CD4-positive, alpha-beta T cell (primary cell): ENCODE measurements at places on chromosomes 7 and 10.

- DNase-seq = no peak
Measured at GRCh38 chr10:77890097-77890496, 36.5 kb downstream of the DLG5 start.

- DNase-seq = no peak
Measured at GRCh38 chr7:35797311-35797710, 3.5 kb upstream of the SEPTIN7 start.

GRCh38 chr7:138713191-138713590 is 12.0 kb upstream of the SVOPL start:
- peak; percentile 30 for DNase-seq

GRCh38 chr10:55098452-55098851 is 297.4 kb upstream of the PCDH15 start:
- DNase-seq = no peak

DNA sequence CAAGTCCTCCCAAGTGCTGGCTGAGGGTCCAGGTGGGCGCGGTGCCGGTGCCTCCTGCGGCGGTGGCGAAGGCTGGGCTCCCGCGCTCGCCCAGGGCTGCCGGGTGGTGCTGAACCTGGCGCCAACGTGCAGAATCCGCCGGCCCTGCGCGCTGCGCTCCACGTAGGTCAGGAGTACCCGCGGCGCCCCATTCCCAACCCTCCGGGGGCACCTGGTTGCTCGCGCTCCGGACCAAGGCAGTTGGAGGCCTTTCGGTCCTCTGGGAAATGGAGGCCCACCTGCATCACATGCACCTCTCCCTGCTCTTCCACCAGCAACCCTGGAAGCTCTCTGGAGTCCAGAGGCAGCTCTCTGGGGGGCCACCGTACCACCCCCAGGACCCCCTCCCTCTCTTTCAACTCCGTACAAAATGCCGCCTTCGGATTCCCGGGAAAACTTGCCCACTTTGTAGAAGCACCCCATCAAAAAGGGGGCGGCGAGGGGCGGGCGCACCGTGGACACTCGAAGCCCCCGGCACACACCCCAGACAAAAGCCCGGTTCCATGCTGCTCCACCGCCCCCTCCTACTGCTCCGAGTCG is 745 bp downstream of the SLC16A9 start:
- no peak for DNase-seq

- no peak for DNase-seq
Measured at GRCh38 chr7:10930551-10930950, 43.1 kb upstream of the PHF14 start.

- DNase-seq = no peak
Measured at GRCh38 chr10:103184615-103185014, 8.5 kb downstream of the NT5C2 start.

GRCh38 chr7:36521911-36522310 is 132.2 kb downstream of the ANLN start:
- DNase-seq = no peak

DNA sequence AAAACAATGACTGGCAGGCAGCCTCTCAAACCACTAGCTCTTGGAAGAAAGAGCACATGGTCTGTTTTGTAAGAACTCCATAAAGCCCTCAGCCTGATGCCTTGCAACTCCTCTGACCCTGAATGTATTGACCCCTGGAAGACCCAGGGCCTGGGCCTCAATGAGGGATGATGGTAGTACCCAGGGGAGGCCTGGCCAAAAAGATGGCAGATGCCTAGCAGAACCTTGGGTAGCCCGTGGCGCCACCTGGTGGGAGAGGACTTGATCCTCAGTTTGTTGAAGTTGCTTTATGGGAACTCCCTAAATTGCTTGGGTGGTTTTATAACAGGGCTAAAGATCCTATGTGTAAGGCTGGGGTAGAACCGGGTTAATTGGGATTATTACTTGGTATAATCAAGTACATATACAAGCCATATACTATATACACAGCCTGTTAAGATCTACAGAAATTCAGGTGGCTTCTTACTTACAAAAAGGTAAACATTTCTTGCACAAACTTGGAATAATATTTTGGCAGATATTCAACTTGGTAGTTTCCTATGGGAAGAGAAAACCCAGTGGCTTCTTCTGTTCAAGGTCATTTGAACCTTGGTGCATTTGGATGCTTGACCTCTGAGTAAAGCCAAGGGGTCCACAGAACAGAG is 95.8 kb upstream of the CACUL1 start:
- peak; percentile 33 for DNase-seq

- DNase-seq = no peak
Measured at GRCh38 chr10:75972491-75973276, 541.3 kb downstream of the LRMDA start.

- no peak for DNase-seq
Measured at GRCh38 chr10:130790339-130790738, 521.2 kb downstream of the TCERG1L start.

- DNase-seq = no peak
Measured at GRCh38 chr10:35339942-35340341, 3.6 kb downstream of the CCNY start.

GRCh38 chr10:128017822-128018221 is 108.4 kb downstream of the MKI67 start:
- no peak for DNase-seq

DNA sequence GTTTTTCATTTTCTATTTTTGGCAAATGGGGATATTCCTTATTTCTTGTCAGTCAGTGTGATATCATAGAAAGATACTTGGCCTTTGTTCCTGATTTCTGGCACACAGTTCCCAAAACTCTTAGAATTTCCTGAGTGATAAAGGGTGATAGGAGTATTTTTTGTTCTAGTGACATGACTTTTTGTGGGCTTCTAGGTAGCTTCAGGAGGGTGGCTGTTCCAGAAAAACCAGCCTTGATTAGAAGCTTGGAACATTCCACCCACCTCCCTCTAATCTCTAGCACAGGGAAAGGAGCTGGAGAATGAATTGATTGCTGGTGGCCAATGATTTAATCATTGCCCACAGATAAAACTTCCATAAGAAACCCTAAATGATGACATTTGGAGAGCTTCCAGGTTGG is 17.2 kb upstream of the BPGM start:
- DNase-seq = no peak

DNA sequence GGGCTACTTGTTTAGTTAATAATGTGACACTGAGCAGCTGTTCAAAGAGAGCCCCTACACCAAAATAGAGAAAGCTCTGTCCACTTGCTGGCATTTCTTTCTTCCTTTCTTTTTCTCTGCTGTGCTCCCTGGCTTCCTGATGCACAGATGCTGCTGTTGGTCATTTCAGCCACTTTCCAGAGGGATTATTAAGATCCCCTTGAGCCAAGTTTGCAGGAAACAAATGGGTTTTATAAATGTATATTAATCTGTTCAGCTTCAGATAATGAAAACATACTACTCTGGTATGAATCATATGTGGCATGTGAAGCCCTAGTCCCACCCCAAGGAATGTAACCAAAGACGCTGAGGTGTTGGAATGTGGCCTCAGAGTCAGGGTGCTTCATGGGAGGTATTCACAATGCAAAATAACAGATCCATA is 638.2 kb upstream of the FZD8 start:
- no peak for DNase-seq

DNA sequence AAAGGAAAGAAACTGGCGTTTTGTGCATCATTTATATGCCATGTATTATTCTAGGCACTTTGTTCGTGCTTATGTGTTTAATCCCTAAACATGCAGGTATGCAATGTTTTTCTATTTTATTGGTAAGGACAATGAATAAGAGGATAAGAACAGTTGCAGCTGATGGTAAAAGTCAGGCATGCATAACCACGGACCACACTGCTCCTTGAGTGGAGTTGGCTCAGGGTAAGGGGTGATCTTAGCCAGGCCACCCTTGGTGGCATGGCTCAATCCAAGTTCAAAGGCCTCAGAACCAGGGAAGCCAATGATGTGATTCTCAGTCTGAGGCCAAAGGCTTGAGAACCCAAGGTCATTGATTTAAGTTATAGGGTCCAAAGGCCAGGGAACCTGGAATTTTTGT is 1068.1 kb downstream of the NRG3 start:
- DNase-seq = no peak

DNA sequence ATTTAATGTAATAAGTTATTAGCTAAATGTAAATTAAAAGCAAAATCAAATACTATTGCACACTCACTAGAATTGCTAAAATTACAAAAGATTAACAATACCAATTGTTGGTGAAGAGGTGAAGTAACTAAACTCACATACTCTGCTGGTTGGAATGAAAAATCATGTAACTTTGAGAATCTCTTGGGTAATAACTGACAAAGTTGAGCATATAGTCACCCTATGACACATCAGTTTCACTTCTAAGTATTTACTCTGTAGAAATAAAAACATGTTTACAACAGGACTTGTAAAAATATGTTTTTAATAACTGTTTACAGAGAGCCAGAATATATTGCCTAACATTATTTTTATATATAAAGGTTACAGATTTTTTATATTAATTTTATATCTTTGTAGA is 33.6 kb downstream of the CNTNAP2 start:
- DNase-seq = no peak

- no peak for DNase-seq
Measured at GRCh38 chr10:7832060-7832459, 13.8 kb downstream of the TAF3 start.

DNA sequence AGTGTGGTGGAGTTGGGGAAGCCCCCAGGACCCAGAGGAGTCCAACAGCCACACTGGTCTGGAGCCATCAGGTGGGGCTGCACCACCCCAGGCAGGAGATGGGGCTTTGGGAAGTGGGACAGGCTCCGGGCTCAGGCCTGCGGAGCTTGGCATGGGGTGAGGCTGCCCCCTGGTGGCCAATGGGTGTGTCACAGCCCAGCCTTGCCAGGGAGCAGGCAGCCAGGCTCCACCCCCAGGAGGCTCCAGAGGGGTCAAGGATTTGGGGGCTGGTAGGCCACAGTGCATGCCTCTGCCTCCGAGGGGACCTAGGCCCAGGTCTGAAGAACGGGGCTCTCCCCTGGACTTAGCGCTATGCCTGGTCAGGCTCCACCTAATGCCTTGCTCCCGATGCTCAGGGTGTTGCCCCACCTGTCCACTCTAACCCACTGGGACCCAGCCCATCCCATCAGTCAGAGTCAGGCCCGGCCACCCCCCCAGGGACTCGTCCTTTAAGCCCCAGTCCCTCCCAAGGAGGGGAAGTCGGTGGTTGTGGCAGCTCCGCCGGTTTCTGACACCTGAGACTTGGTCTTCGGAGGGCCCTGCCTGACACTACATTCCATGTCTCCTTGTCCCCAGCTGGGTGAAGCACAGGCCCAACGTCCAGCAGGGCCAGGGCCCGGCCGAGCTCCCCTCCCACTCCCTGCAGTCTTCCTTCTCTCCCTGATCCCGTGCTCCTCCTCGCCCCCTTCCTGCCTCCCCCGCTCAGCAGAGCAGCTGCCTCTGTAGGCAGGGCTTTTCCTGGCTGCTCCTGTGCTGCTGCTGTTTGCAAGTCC is 11.3 kb upstream of the SAMD8 start:
- DNase-seq = peak; percentile 73

- DNase-seq = no peak
Measured at GRCh38 chr10:100688201-100688600, 57.2 kb upstream of the PAX2 start.

GRCh38 chr10:49220031-49220430 is 31.8 kb upstream of the TMEM273 start:
- DNase-seq = no peak

- no peak for DNase-seq
Measured at GRCh38 chr10:35388197-35388596, 51.9 kb downstream of the CCNY start.

GRCh38 chr7:126185959-126186580 is 1066.7 kb downstream of the GRM8 start:
- no peak for DNase-seq

DNA sequence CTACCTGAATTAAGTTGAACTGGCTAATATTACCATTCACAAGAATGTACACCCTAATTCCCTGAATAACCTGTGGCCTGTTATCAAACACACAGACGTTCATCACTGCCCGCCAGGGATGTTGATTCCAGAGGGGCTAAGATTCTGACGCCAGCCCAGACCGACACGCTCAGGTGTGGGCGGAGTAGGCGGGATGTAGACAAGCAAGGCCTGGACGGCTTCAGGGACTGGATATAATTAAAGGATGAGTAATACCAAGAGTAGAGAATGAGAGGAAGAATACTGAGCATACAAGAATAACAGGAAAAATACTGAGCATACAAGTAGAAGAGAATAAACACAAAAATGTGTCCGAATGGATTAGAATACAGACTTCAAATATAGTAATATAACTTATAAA is 29.0 kb downstream of the CUBN start:
- no peak for DNase-seq

DNA sequence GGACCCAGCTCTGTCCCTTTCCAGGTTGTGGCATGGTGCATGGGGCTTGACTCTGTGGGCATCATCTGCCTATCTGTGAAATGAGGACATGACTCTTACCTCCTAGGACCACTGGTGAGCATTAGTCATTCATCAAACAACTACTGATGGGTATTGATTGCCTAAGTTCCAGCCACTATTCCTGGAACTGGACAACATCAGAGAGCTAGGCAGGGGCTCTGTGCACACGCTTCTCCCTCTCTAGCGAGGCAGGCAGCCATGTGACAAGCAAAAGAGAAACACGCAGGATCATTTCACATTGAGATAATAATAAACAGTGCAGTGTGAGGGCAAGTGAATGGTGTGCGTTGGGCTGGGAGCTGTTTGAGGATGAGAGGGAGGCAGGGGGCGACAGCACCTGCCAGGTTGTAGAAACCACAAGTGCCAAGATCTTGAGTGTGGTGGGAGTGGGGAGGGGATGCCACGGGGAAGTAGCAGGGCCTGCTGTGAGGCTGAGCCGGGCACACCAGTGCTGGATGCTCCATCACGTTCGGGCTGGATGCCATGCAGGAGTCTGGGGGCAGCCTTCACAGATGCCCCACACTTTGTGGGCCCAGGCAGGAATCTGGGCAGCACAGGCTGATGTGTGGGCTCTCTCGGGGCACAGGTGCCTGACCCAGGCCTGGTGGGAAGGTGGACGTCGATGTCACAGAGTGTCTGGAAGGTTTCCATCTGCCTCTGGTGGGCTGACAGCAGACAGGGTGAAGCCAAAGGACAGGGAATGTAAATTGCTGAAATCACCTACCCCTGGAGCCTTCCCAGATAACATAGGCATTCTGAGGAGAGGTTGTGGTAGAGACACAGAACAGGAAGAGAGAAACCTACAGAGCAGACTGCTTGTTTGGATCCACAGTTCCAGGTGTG is 405.5 kb downstream of the RPS24 start:
- no peak for DNase-seq

- no peak for DNase-seq
Measured at GRCh38 chr7:157621131-157621681, 284.4 kb downstream of the DNAJB6 start.

- DNase-seq = no peak
Measured at GRCh38 chr7:8189625-8190024, 72.3 kb downstream of the ICA1 start.

GRCh38 chr10:63585041-63585440 is 63.8 kb downstream of the REEP3 start:
- no peak for DNase-seq

GRCh38 chr10:86366033-86366901 is at the start of gene GRID1:
Gene GRID1, minus strand, starts transcription at chr10:86366795.
- peak; percentile 39 for DNase-seq

GRCh38 chr10:88661018-88661417 is 3.2 kb upstream of the LIPF start:
- no peak for DNase-seq

DNA sequence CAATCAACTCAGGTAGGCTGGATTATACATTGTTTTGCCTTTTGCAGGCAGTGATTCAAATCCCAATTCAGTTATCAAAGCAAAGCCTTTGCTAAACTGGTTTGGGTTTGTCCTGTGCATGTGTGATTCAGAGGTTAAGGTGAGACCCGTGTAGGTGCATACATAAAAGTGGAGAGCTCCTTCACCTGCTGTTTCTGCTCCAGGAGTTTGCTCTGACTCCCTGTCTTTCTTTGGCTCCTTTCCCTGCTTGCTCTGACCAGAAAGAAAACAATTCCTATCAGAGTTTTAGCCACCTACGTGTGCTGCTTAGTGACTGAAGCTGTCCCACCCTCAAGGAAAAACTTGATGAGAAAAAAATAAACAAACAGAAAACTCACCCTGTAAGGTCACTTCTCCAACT is 101.1 kb downstream of the TPST1 start:
- no peak for DNase-seq
